ENCODE measurements at places on chromosomes 3 and 15.
A peak's percentile ranks its signal among the peaks of the same experiment; 100 is the strongest.

- no peak overlapping the region for H3K27ac ChIP-seq
- DNase-seq = no peak
- H3K4me1 ChIP-seq = no peaks in the 10 kb centered on the region
- H3K36me3 ChIP-seq = no peaks in the 10 kb centered on the region
- H3K27me3 ChIP-seq = no peaks in the 10 kb centered on the region
Measured at GRCh38 chr3:104040896-104041295, 1325.8 kb upstream of the ALCAM start.

- H3K36me3 ChIP-seq = no peaks in the 10 kb centered on the region
- peak; percentile 32 for DNase-seq
- no peak overlapping the region for H3K27ac ChIP-seq
- no peak overlapping the region for H3K4me3 ChIP-seq
- H3K4me1 ChIP-seq = peaks cover 13% of the 10 kb centered on the region
Measured at GRCh38 chr3:29452934-29453283, 172.0 kb downstream of the RBMS3 start.

DNA sequence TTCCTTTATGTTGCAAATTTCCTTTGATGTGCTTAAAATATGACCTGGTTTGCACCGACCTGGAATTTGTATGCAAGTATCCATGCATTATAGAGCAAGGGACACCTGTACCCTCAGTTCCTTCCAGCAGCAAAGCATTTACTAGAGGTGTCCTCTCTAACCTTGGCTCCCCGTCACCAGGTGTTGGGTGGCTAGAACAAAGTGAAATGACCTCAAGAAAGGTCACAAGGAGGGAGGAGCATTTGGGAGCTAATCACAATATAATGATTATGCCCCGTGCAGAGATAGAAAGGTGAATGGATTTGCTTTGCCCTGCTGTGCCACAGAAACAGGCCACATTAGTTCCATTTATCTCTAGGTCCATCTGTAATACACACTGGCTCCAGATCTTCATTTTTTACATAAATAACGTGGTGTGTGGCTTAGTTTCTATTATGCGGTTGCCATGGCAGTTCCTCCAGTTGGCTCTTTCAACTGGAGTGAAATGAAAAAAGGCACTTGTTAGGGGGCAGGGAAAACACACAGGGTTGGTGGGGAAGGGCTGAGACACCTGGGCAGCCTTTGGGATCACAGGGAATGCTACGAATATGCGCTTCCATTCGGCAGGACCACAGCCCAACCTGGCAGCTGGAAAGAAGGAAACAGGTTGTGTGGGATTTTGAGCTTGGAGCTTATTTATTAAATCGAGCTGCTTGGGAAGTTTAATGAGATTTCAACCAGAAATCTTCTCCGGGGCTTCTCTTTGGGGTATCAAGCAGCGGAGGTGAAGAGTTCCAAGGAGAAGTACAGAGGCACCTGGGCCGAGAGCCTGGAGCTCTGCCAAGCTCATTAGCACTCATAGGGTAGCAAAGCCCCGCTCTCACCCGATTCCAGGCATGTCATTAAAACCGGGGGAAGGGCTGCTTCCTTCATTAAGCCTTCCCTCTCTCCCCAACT is 233.5 kb upstream of the ST8SIA2 start:
- peak; percentile 85 for DNase-seq
- H3K4me1 ChIP-seq = peaks cover 59% of the 10 kb centered on the region
- no peaks in the 10 kb centered on the region for H3K36me3 ChIP-seq
- peak overlapping the region; percentile 2 for H3K4me3 ChIP-seq

- H3K27ac ChIP-seq = no peak overlapping the region
- peaks cover 8% of the 10 kb centered on the region for H3K4me1 ChIP-seq
- H3K36me3 ChIP-seq = no peaks in the 10 kb centered on the region
- peak; percentile 45 for DNase-seq
Measured at GRCh38 chr15:61871926-61872522, 188.2 kb downstream of the VPS13C start.

GRCh38 chr3:59411186-59411585 is 361.4 kb upstream of the CFAP20DC start:
- no peaks in the 10 kb centered on the region for H3K4me1 ChIP-seq
- DNase-seq = no peak
- no peak overlapping the region for H3K4me3 ChIP-seq
- no peak overlapping the region for H3K27ac ChIP-seq
- H3K36me3 ChIP-seq = no peaks in the 10 kb centered on the region
- no peaks in the 10 kb centered on the region for H3K27me3 ChIP-seq

- no peak for DNase-seq
- H3K4me1 ChIP-seq = no peaks in the 10 kb centered on the region
- H3K27me3 ChIP-seq = no peaks in the 10 kb centered on the region
- no peak overlapping the region for H3K27ac ChIP-seq
- no peak overlapping the region for H3K4me3 ChIP-seq
- no peaks in the 10 kb centered on the region for H3K36me3 ChIP-seq
Measured at GRCh38 chr15:100247228-100248225, 94.2 kb downstream of the ADAMTS17 start.

DNA sequence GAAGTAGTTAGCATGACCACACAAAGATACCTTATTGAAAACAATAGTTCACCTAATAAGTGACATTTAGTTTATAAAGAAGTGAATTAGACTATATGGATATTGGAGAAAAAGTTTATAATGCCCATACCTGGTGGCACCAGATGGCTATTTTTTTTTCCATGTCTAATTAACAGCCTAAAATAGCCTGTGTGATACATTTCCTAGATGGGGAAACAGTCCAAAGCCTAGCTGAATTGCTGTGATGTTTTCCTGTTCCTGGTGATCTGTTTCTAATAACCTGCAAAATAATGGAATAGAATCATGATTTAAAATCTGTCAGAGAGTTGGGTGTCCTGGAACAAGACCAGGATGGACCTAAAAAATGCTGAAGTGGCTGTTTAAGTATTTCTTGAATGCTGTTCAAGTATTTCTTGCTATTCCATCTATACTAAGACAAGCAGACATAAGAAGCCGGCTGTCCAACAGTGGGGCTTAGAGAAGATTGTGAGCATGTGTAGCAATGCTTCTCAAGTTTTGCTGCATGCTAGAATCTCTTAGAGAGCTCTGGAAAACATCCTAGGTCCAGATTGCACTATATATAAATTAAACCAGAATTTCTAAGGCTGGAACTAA is 31.3 kb downstream of the LRRC3B start:
- DNase-seq = no peak
- H3K27me3 ChIP-seq = no peaks in the 10 kb centered on the region
- H3K36me3 ChIP-seq = no peaks in the 10 kb centered on the region
- no peak overlapping the region for H3K4me3 ChIP-seq
- no peak overlapping the region for H3K27ac ChIP-seq

All from GM23338 (cell line).